Erythroblast (primary cell): ENCODE measurements at places on chromosomes 16 and 17.

GRCh38 chr16:22109258-22109898 is 17.0 kb downstream of the VWA3A start:
- DNase-seq: no peak

DNA sequence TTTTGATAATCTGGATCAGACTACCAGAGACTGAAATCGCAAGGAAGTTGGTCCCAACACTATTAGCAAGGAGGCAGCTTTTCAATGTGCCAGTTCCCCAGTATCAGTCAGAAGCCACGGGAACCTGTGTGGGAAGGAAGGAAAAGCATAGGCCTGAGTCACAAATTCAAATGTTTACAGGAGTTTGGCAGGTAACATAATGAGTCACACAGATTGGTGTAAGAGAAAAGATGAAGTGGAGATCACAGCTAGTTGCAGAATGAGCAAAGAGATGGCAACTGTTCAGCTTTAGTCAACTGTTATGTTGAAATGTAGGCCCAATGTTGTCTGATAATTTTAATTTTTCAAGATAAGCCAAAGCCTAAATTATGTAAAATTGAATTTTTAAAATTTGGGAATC is 28.1 kb upstream of the ITGA2B start:
- DNase-seq: no peak

DNA sequence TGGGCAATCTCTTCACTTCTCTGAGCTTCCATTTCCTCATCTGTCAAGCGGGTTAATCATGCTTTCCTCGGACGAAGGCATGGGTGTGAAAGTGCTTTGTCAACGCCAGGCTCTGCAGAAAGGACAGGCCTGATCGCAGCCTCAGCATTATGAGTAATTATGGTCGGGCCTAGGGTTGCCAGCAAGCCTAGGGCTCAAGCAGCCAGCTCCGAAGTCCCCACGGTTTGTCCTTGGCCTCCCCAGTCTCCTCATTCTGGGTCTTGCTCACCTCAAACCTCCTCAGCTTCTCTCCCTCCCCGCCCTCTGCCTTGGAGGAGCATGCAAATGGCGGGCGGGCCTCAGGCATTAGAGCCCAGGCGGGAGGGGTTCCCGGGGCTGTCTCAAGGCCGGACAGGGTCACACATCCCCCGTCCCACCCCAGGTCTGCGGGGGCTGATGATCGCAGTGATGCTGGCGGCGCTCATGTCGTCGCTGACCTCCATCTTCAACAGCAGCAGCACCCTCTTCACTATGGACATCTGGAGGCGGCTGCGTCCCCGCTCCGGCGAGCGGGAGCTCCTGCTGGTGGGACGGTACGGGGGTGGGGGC is 10.2 kb upstream of the FAM83G start:
- no peak for DNase-seq

GRCh38 chr16:646679-647172 is 2.4 kb upstream of the WDR90 start:
- DNase-seq: no peak

DNA sequence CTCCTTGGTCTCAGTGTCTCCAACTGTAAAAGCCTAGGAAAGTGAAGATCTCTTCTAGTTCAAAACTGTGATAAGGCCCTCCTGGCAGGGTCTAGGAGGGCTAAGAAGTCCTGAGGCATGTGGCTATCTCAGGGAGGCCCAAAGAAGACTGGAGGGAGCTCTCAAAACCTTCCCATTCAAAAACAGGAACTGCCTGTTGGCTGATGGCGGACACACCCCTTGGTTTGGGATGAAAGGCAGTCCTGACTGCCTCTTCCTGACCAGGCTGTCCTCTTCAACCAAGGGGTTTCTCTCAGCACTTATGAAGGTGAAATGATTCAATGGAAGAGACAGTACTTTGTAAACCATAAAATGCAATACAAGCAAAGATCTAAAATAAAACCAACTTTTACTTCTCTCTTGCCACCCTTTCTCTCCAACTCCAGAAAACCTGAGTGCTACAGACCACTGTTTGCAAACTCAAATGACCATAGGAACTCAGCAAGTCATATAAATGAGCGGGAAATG is 4.7 kb downstream of the ZNF764 start:
- DNase-seq: no peak

DNA sequence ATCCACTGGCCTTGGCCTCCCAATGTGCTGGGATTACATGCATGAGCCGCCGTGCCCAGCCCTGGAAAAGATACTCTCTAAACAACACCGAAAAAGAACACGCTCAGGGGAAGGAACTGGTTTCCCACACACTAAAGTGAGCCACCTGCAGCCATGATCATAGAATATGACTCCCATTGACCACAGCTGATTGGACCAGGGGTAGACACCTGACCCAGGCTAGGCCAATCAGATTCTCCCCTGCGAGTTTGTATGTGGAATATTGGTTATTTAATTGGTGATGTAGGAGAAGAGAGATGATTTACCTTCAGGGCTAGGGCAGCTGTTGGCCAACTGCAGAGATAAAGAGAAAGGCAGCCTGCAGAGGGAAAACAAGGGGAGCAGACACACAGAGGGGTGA is 9.0 kb upstream of the GGA2 start:
- peak; percentile 9 for DNase-seq

- no peak for DNase-seq
These were observed 25.7 kb downstream of the MINK1 start for GRCh38 chr17:4858882-4859260.

- peak; percentile 48 for DNase-seq
These were observed 1.3 kb downstream of the TUBB3 start for GRCh38 chr16:89924297-89924924.

- DNase-seq: no peak
These were observed 223.7 kb downstream of the CDH11 start for GRCh38 chr16:64898159-64898558.

GRCh38 chr16:28837672-28838557 is 8.2 kb downstream of the TUFM start:
- DNase-seq: no peak

DNA sequence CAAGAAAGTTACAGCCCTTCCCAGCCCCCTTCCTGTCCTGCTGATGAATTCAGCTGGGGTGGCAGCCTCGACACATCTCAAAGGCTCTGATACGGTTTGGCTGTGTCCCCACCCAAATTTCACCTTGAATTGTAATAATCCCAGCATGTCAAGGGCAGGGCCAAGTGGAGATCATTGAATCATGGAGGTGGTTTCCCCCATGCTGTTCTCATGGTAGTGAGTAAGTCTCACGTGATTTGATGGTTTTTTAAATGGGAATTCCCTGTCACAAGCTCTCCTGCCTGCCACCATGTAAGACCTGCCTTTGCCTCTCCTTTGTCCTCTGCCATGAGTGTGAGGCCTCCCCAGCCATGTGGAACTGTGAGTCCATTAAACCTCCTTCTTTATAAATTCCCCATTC is 163.2 kb upstream of the FOXF1 start:
- DNase-seq: no peak

DNA sequence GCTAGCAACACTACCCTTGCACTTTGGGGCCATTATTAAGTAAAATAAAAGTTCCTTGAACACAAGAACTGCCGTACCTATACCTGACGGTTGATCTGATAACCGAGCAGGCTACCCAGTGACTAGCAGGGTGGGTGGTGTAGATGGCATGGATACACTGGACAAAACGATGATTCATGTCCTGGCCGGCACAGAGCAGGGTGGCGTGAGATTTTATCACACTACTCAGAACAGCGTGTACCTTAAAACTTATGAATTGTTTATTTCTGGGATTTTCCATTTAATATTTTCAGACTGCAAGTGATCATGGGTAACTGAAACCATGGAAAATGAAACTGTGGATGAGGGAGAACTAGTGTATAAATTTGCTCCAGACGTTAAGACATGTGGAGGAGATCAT is 41.0 kb upstream of the MSI2 start:
- no peak for DNase-seq

DNA sequence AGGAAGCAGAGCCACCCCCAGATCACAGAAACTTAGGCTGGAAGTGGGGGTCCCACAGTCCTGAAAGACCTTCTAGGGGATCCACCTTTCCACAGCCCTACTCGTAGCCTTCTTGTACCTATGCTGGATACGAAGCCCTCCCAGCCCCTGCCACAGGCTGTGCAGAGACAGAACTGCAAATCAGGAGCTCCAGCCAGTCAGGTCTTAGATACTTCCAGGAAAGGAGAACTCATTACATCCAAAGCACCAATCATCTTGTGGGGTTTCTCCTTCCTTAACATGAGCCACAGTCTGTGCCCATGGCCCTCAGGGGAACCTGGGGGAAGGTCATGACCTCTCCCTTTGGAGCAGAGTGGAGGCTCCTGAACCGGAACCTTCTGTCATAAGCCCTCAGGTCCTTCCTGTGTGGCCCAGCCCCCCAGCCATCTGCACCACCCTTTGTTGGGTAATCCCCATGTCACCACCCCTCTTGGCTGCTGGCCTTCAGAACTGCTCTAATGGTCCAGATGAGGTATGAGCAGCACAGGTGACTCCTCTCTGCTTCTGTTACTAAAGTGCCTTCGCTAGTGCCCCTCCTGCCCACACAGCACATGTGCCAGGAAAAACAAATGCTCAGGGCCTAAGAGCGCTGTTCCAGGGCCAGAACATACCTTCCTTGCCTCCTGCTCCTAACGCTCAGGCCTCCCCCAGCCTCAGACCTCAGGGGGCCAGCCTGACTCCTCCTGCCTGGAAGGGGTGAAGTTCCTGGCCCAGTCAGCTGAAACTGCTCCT is 14.6 kb downstream of the SRCIN1 start:
- no peak for DNase-seq

DNA sequence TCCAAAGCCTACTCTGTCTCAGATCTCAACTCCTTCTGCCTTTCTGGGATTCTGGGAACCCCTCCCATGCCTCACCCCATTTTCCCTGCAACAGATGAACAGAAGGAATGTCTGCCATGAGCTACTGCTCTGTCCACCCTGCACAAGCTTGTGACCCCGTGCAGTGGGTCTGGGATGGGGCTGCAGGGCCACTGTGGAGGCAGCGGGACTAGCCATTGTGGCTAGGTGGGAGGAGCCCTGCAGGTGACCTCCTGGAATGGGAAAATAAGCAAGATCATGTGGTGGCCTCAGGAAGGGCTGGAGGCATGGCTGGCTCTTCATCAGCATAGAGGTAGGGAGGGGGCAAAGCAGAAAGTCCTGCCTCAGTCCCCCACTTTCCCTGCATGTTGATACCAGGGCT is 13.7 kb downstream of the PDP2 start:
- no peak for DNase-seq

DNA sequence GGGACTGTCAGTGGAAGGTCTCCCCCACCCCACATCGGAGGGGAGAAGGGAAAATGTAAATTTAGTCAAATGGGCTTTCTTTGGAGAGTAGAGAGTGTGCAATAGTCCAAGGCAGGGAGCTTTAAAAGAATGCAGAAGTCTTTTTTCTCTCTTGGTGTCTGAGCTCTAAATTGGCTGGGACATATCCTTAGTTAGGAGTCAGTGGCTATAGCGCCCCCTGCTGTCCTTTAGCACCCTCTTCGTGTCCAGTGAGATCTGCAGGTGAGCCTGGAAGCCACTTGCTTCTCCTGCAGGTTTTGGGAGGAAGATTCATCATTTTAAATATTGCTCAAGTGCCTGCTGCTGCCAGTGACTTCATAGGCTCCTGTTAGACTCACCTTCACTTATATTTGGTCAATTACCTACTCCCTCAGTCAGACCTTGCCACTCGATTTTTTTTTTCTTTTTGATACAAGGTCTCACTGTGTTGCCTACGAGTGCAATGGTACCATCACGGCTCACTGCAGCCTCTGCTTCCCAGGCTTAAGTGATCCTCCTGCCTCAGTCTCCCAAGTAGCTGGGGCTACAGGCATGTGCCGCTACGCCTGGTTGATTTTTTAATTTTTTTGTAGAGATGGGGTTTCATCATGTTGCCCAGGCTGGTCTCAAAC is 174.8 kb downstream of the PRKCB start:
- peak; percentile 89 for DNase-seq

- no peak for DNase-seq
These were observed 2.5 kb downstream of the DUSP14 start for GRCh38 chr17:37492167-37492566.

- DNase-seq: peak; percentile 92
These were observed 15.0 kb downstream of the USP31 start for GRCh38 chr16:23134274-23134673.

- DNase-seq: no peak
These were observed 43.4 kb upstream of the ANKFN1 start for GRCh38 chr17:56109836-56110235.

- DNase-seq: no peak
These were observed 198.4 kb upstream of the TBX2 start for GRCh38 chr17:61201211-61201610.

- DNase-seq: peak; percentile 55
These were observed 88.6 kb downstream of the USP31 start for GRCh38 chr16:23060458-23061320.

GRCh38 chr17:7881276-7882054 is 7.1 kb upstream of the CHD3 start:
- DNase-seq: peak; percentile 42

- no peak for DNase-seq
These were observed at the start of gene CHST6 for GRCh38 chr16:75495076-75495674. CHST6 (minus strand) TSS chr16:75495441; CDS start chr16:75479828, 15,613 bp downstream.

DNA sequence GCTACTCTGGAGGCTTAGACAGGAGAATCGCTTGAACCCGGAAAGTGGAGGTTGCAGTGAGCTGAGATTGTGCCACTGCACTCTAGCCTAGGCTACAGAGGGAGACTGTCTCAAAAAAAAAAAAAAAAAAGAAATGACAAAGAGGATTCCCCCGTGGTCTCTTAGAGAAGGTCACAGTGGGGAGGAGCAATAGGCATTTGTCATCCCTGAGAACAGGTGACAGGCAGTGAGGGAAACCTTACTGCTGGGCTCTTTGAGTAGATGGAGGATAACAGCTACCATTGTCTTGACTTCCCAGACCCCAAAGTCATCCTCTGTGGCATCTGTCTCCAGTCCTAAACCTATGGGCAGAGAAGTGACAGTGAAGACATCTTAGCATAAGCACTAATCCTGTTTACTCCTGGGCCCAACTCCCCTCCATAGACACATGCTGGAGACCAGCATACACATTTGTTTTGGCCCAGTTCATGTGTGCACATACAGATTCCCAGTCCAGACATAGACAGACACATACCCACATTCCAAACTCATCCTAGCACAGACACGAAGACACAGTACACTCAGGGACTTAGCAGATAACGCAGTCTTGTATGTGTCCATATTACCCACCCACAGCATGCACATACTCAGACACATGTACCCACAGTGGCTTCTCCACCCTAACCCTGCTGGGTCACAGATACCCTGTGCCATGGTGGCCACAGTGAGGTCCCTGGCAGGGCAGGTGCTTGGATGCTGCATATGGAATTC is 2.7 kb downstream of the ESRP2 start:
- no peak for DNase-seq

GRCh38 chr16:79082970-79083369 is 517.6 kb downstream of the MAF start:
- DNase-seq: no peak

- no peak for DNase-seq
These were observed 37.1 kb downstream of the CDRT15 start for GRCh38 chr17:14199601-14200000.
